ENCODE measurements at places on chromosomes 16 and 17. TPM values are rescaled to one million over a fixed set of nuclear protein-coding genes. Genes with fewer than 3 reads are reported as not detected.

- no peak for DNase-seq
Measured at GRCh38 chr16:1579214-1579613, 32.7 kb downstream of the IFT140 start.

Gene TBC1D3H
- not detected for total RNA-seq

DNA sequence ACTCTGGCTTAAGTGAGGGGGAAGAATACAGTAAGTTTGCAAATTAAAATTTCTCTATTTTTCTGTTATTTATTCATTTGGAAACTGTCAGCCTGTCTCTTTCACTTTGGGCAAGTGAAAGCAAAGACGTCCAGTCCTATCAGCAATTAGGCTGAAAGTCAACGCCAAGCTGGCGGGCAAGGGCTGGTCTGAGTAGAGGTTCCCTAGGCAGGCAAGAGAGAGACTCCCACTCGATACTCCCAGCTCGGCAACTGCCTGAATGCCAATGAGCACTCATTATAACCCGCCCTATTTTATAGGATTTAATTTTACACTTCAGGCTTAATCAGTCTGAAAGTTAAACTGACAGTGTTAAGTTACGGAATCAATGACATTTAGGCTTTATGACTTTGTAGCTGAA lies 14.3 kb upstream of the SLC38A8 start:
- no peak for DNase-seq

GRCh38 chr17:15038656-15039055 lies 226.5 kb downstream of the PMP22 start:
- DNase-seq = peak; percentile 23

- no peak for DNase-seq
Measured at GRCh38 chr17:59413014-59413766, 81.7 kb downstream of the YPEL2 start.

Gene PFN1
- 1,207 TPM for total RNA-seq
